ENCODE measurements at places on chromosomes 16 and 17.

GRCh38 chr16:83338138-83338537 is 469.6 kb upstream of the HSBP1 start:
- DNase-seq, result no peak

- DNase-seq, result no peak
These were observed 234.0 kb downstream of the MSI2 start for GRCh38 chr17:57490111-57490845.

DNA sequence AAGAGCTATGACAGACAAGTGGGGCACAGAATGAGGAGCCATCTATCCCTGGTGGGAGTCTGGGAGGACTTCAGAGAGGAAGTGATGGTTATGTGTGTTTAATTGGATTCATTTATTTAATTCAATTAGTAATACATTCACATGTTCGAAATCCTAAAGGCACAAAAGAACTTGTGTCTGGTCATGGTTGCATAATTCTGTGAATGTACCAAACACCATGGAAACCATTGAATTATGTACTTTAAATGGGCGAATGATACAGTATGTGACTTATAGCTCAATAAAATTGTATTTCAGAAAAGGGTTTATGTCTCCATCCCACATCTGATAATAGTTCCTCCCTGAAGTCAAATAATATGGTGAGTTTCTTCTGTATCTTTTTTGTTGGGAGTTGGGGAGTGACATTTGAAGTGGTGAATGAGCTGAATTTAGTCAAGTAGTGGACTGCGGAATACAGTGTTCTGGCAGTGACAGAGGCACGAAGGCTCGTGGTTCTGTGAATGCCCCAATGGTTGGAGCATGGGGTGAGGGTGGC is 19.8 kb upstream of the G6PC1 start:
- no peak for DNase-seq

GRCh38 chr17:14741491-14741890 is 440.6 kb downstream of the HS3ST3B1 start:
- peak; percentile 49 for DNase-seq

DNA sequence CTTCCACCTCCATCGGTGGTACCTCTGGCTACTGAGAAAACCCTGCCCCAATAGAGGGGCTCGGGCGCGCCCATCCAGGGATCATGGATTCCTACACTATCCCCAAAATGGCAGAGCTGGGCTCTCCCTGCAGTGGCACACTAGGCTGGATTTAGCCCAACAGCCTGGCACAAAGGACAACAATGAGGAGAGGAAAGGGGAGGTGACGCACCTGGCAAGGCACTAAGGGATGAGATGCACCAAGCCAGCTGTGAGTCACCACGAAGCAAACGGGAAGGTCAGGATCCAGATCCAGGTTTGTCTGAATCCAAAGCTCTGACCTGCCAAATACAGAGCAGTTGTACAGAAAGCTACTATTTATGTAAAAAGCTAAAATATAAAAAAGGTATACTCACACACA is 18.1 kb downstream of the UBE2O start:
- no peak for DNase-seq

DNA sequence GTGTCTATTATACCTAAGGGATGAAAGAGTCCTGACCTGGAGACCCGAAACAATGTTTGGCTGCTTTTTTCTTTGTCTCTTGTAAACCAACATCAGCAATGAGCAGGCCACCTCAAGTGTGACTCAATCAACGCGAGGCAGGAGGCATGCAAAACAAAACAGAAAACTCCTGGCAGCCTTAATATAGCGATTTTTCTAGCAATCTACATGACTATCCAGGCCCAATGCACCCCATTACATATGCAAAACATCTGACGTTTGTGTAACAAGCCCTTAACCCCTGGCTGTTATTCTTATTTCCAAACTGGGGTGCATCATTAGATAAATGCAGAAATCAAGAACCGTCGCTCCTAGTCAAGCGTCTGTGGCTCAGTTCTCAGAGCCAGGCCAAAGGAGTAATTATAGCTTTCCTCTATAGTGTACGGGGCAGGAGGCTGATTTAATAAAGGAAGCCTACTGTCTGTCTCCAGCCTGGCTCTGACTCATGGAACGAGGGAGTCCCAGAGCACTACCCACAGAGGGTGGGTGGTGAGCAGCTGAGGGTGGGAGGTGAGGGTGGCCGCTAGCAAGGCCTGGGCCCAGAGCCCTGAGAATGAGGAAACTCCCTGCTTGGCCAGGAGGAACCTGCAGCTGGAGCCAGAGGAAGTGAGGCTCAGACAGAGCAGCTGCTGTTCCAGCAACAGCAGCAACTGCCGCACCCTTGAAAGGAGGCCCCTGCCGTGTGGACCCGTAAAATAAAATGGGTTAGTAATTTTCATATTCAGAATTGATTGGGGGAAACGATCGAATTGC is 43.9 kb downstream of the CHD9 start:
- peak; percentile 95 for DNase-seq

DNA sequence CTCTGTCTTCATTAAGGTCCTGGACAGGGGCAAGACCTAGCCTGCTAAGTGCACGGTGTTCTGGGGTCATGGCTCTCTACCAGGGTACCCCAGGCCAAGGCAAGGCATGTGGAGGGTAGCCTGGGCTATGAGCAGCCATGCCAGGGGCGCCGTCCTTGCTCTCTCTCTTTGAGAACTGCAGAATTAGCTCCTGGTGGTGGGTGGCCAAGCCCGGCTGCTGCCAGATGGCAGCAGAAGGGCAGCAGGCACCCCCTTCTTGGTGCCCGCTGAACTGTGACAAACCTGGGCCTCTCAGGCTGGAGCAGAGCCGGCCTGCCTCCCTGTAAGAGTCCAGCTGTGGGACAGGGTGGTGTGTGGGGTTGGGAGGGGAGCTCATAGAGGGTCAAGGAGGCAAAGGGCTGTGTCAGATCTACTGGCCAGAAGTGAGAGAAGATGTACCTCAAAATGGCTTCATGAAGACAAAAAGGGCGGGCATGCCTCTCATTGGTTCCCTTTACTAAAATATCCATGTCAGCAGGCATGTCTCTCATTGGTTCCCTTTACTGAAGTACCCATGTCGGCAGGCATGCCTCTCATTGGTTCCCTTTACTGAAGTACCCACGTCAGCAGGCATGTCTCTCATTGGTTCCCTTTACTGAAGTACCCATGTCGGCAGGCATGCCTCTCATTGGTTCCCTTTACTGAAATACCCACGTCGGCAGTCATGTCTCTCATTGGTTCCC is 81.7 kb upstream of the SDK2 start:
- DNase-seq, result no peak

- peak; percentile 92 for DNase-seq
These were observed at the start of gene RAP1GAP2 for GRCh38 chr17:2796164-2797125. Gene RAP1GAP2, plus strand, starts transcription at chr17:2796438. Its CDS starts 90 bp downstream, at chr17:2796528.

- peak; percentile 34 for DNase-seq
These were observed 452.1 kb upstream of the ASIC2 start for GRCh38 chr17:33745047-33745760.

All from suppressor macrophage treated with lipopolysaccharide for 1 hour (primary cell).